Kidney tubule cell (primary cell): ENCODE measurements at places on chromosomes 16 and 17.

DNA sequence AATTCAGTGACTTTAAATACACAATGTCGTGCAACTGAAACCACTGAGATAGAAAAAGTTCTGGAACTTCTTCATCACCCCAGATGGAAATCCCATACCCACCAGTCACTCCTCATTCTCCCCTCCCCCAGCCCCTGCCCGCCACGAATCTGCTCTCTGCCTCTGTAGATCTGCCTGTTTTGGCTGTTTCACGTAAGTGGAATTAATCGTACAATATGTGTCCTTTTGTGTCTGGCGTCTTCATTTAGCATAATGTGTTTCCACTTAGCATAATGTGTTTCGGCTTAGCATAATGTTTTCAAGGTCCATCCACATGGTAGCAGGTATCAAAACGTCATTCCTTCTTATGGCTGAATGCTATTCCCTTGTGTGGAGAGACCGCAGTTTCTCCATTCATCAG, 3.5 kb upstream of the SPPL2C start:
- DNase-seq = no peak

DNA sequence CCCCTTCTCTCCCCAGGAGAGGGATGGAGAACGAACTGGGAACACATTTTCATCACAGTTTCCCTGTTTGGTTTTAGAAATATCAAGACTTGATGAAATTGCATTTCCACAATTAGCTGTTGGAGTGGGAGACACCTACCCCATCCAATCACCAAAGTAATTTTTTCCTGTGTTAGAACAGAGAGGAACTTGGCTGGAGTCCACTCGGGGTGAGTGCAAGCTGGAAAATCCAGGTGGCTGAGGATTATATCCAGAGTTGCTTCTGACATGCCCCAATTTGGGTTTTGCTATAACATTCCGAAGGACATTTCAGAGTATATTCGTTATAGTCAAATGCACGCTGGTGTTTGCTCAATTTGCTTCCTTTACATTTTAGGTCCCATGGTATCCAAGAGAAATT, 231.8 kb downstream of the C16orf95 start:
- DNase-seq = no peak

GRCh38 chr16:17408296-17408695, 62.5 kb downstream of the XYLT1 start:
- DNase-seq = no peak

- DNase-seq = peak; percentile 33
These were observed 571 bp upstream of the USP10 start for GRCh38 chr16:84699147-84699711.

GRCh38 chr16:57997176-57997527, 3.3 kb downstream of the ZNF319 start:
- no peak for DNase-seq

GRCh38 chr17:14058051-14058450, 11.3 kb upstream of the COX10 start:
- DNase-seq = no peak

GRCh38 chr17:15048933-15049794, 216.0 kb downstream of the PMP22 start:
- DNase-seq = no peak
